ENCODE measurements at places on chromosomes 16 and 17.

- DNase-seq = no peak
These were observed at the start of gene TNK1 for GRCh38 chr17:7380855-7381683. TNK1 (plus strand) TSS chr17:7381089; CDS start chr17:7382927, 1,838 bp downstream.

- DNase-seq = peak; percentile 66
These were observed 15.7 kb downstream of the ETV4 start for GRCh38 chr17:43530288-43531081.

GRCh38 chr16:78642621-78643285, 543.3 kb downstream of the WWOX start:
- no peak for DNase-seq

- no peak for DNase-seq
These were observed 44.0 kb upstream of the CLEC18B start for GRCh38 chr16:74465281-74465680.

DNA sequence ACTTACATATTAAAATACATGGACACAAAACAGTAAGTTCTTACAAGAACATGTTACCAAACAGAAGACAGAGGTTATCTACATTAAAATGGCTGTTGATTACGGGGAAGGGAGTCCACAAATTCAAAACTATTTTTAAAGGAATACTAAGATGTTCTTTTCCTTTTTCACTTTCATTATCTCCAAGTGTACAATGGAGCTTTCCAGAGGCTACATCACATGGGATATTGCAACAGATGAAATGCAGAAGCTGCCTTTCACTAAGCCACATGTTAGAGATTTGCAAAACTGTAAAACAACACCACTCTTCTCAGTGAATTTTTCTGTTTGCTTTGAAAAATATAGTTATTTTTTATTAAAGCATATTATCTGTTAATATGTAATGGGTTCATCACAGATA, 53.6 kb downstream of the XPO6 start:
- DNase-seq = no peak

GRCh38 chr16:340370-341091, 12.0 kb downstream of the AXIN1 start:
- DNase-seq = no peak

- no peak for DNase-seq
These were observed 60.8 kb downstream of the WDR45B start for GRCh38 chr17:82587234-82588086.

- peak; percentile 3 for DNase-seq
These were observed 8.6 kb downstream of the KDM6B start for GRCh38 chr17:7842380-7843256.

DNA sequence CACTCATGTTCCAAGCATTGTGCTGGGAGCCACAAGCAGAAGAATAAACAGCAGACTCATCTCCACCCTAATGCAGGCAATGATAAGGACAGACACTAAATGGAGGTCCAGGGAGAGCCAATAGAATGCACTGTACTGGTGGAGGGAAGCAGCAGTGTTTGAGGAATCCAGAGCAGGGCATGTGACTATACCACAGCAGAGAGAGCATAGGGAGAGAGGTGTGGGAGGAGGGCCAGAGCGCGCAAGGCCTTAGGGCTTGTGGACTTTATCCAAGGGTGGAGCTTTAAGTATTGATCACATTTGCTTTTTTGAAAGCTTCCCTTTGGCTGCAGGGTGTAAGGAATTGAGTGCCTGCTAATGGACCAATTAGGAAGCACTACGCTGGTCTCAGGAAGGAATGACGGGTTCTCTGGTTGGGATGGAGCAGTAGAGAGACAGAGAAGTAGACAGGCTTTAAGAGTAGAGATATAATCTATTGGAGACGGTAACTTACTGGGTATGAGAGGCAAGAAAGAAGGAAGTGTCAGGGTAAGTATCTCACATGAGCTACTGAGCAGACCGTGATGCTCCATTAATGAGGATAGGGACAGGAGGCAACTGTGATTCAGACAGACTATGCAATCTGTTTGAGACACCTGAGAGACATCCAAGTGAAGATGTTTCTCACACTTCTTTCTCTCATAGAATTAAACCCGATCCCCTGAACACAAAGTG, 82.2 kb downstream of the MYO1D start:
- no peak for DNase-seq

DNA sequence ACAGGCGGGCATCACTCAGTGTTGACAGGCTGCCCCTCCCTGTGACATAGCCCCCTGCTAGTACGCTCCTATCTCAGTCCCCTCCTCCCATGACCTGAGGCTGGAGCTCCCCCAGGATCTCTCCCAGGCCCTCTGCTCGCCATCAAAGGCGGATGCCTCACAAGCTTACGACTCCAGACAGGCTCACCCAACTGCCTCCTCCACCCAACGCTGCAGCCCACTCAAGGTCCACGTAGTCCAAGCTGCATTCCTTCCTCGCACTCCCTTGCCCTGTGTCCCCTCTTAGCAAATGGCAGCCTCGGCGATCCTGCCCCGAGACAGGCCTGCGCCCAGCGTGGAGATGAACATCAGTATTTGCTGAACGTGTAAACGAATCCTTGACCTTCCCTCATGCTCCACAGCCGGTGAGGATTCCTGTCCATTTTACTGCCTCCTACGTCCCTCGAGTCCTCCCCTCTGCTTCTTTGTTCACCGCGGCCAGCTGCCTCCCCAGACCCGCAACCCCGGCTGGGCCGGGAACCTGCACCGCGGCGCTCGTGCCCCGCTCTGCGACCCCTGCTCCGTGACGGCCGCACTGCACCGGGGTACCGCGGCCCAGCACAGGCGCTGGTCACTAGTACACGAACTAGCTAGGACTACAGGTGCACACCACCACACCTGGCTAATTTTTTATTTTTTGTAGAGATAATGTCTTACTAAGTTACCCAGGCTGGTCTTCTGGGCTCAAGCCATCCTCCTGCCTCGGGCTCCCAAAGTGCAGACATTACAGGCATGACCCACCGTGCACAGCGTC, 838 bp upstream of the TMEM97 start:
- DNase-seq = no peak

DNA sequence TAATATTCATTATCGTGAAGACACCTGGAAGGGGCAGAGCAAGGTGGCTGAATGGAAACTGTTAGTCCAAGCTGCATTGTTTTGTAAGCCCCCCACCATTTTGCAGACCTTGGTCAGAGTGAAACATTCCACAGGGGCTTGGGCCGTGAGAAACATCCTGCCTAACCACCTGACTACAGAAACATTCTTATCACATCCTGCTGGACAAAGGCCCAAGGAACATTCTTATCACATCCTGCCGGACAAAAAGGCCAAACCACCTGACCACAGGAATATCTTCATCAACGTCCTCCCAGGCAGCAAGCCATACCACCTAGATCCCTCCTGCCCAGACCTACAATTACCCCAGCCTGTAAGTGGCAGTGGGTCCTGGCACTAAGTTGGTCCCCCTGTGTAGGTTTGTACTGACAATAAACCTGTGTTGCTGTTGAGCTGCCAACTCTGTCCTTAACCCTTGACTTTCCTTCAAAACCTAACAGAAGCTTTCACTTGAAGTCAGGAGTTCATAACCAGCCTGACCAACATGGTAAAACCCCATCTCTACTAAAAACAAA, 19.6 kb downstream of the ATF7IP2 start:
- DNase-seq = no peak

DNA sequence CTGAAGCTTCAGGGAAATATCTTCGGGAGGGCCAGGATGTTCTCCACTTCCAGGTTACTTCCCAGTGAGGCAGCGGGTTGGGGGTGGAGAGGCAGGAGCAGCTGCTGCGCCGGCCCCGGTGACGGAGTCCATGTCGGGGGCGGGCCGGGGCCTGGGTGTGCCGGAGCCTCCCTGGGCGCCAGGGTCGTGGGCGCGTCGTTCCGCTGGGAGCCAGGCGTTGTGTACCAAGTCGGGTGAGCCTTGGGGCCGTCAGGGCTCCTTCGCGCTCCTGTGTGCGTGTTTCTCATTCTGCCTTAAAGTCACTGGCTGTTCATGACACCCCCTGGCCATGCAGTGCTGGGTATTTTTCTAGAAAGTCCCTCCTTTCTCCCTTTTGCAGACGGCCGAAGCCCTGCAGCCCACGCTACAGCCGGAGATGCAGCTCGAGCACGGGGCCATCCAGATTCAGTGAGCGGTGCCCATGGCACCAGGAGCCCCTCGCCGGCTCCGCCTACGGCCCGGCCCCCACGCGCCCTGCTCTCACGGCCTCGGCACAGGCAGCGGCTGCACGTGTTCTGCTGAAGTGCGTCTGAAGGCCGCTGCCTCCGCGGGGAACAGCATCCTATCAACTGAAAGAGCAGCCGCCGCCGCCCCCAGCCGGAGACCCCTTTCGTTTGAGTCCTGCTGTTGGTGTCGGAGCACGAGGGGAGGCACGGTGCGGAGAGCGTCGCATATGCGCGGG, 125.1 kb downstream of the BANP start:
- no peak for DNase-seq

GRCh38 chr17:64289741-64290141, 26.7 kb upstream of the TEX2 start:
- no peak for DNase-seq

DNA sequence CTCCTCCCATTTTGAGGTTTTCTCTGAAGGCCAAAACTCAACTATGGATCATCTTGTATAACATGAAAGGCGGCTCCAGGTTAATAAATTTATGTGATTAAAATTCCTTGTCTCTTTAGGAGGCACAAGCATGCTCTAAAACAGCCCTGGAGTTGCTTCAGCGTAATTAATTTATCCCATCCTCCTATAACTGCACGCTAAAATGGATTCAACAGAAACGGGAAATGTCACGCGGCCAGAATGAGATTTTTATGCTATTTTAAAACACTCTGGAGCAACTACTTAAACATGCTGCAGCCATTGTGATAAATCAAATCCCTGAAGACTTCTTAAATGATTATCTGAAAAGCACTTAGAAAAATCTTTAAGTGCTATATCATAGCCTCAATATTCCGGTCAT, 106.6 kb downstream of the ADAMTS18 start:
- DNase-seq = no peak
